ENCODE measurements at places on chromosomes 1 and 21.

DNA sequence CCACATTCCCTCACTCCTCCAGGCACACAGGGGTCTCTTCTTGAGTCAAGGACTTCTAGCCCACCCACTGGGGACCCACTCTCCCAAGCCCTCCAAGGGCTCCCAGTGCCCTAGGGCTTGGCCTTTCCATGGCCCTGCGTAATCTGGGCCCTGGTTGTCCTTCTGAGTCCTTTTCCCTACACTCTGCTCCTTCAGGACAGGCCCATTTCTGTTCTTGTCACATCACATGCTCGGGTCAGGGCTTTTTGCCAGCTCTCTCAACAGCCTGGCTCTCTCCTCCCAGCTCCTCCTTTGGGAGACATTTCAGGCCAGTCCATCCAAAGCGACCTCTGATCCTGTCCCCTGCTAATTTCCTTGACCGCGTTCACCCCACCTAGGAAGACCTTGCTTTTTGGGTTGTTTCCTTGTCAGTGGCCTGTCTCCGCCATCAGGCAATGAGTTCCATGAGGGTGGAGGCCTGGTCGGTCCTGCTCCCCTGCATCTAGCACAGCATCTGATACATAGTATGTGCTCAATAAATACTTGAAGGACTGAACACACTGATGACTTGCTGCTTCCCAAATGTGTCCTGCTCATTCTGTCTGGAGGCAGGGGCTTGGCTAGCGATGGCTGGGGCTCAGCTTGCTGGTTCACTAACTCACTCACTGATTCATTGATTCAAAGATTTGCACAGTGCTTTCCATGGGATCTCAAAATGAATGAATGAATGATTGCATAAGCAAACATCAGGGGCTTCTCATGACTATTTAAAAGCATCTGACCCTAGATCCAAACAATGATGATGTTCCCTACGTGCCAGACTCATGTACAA is 44.8 kb downstream of the DHRS3 start:
- DNase-seq = no peak

- DNase-seq = no peak
These were observed 59.2 kb upstream of the TARBP1 start for GRCh38 chr1:234538062-234538731.

GRCh38 chr21:39630191-39630591 is 17.5 kb downstream of the B3GALT5 start:
- DNase-seq = no peak

- DNase-seq = no peak
These were observed 2.7 kb upstream of the RAD54L start for GRCh38 chr1:46244656-46245371.

GRCh38 chr1:99369154-99369553 is 104.9 kb downstream of the PLPPR4 start:
- no peak for DNase-seq

GRCh38 chr1:172054172-172054571 is 212.9 kb downstream of the DNM3 start:
- DNase-seq = no peak

- DNase-seq = no peak
These were observed 8.4 kb downstream of the CFAP126 start for GRCh38 chr1:161359291-161359690.

- DNase-seq = no peak
These were observed 45.4 kb upstream of the LRP8 start for GRCh38 chr1:53373246-53373645.

DNA sequence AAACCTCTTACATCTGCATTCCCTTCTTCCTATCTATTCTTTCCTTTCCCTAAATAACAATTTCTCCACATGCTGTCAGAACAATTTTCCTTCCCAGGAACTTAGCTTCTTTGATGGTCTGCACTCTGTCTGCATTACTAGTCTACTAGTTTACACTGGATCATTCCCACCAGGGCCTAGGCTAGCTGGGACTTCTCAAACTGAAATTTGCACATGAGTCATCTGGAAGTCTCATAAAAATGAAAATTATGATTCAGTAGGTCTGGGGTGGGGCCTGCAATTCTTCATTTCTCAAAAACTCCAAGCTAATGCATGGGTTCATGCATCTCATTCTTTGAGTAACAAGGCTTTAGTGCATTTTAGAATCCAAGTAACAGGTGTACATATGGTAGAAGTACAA is 74.2 kb downstream of the GABPA start:
- no peak for DNase-seq

Data from stimulated activated CD8-positive, alpha-beta memory T cell treated with anti-CD3 and anti-CD28 coated beads, Interleukin-2, amount 100 ng/mL, for 48 hours (primary cell).